ENCODE measurements at places on chromosomes 6 and 20.

DNA sequence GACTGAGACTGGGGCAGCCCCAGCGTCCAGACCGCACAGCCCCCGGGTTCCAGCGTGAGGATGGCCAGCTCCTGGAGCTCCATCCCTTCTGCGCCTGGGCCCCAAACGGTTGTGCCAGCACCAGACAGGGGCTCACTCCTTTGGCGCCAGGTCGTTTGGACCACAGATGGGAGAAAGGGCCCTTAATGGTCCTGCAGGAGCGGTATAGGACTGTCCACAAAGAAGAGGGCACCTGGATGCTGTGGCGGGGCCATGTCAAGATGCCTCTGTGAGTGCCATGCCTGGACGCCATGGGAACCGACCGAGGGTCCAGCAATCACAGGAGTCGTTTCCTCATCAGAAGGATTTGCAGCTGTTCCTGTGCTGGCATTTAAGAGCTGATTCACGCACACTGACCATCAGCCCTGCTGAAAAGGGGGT, 82.7 kb downstream of the DLL1 start:
- DNase-seq: no peak

DNA sequence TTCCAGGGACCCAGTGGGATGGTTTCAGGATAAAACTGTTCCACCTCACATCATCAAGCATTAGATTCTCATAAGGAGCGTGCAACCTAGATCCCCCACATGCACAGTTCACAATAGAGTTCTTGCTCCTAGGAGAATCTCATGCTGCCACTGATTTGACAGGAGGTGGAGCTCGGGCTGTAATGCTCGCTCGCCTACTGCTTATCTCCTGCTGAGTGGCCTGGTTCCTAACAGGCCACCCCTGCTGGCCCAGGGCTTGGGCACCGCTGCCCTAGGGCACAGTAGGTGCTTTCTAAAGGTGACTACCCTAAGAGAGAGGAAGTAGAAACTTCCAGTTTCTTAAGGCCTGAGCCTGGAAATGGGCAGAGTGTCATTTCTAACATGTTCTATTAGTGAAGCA, 656.9 kb downstream of the PRKN start:
- no peak for DNase-seq

- no peak for DNase-seq
Measured at GRCh38 chr6:117601811-117602150, 530 bp downstream of the GOPC start.

GRCh38 chr6:15017261-15017660, 228.6 kb upstream of the JARID2 start:
- no peak for DNase-seq

DNA sequence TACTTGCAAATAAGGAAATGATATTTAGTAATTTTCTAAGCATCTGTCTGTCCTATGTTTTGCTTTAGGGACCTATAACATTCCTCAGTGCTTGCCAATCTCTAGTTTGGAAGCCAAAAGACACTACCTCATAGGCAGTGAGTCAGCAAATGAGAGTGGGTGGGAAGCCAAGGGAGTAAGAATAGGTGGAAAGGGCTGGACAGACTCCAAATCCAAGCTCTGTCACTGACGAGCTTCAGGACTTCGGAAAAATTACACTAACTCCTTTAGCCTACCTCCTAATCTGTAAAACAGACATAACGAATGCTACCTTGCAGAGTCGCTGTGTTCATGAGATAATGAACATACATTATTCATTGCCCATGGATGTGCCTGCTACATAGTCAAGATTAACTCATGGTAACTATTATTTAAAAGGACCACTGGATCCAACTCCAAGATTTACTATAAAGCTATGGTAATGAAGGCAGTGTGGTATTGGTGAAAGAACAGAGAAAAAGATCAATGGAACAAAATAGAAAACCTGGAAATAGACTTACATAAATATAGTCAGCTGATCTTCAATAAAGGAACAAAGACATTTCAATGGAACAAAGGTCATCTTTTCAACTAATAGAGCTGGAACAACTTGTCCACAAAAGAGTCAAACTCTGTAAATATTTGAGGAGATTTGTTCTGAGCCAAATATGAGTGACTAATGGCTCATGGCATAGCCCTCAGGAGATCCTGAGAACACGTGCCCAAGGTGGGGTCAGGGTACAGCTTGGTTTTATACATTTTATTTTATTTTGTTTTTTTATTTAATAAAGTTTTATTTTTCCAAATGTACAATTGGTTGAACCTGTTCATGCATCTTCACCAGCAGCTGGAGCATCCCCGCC, 64.1 kb downstream of the FAM50B start:
- DNase-seq: no peak

DNA sequence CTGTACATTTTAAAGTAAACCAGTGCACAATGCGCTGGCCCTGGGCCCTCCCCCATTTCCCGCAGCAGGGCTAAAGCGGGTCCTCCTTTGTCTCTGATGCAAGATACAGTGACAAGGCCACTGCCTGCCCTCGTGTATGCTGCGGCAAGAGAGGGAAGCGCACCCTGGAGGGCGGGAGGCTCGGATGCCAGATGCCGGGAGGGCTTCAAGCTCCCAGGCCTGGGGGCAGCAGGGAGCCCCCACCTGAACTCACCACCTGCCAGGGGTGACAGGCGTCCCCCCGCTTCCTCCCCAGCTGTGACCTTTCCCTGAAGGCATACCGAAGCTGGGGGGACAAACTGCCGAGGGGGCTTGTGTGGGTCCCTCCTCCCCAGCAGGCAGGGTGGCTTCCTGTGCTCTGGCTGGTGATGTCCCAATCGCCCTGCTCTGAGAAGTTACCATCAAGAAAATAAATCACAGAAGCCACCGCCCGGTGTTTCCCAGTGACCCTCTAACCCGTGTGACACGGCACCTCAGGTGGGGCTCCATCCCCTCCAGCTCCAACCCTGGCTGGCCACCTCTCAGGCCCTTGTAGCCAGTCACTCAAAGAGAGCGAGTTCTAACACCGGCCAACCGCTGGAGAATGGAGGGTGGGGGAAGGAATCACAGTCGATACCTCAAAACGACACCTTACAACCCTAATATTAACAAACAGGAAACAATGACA, 203.3 kb downstream of the PREX1 start:
- DNase-seq: no peak

DNA sequence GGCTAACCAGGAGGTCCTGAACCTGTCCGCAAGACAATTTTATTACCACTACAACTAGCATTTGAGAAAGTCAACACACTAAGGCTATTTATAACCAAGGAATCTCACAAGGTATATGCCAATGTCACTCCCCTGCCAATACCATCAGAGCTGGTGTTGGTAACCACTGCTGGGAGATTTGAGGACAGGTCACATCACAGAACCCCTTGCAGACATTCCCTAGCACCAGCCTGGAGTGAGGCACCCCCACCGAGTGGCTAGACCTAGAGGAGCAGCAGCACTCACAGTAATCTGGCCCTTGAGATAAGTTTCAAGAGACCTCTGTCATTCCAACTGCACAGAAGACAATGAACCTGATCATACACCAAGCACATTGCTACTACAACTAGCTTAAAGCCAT, 483.2 kb downstream of the MMUT start:
- no peak for DNase-seq

- no peak for DNase-seq
Measured at GRCh38 chr6:82385102-82385501, 21.5 kb downstream of the TPBG start.

DNA sequence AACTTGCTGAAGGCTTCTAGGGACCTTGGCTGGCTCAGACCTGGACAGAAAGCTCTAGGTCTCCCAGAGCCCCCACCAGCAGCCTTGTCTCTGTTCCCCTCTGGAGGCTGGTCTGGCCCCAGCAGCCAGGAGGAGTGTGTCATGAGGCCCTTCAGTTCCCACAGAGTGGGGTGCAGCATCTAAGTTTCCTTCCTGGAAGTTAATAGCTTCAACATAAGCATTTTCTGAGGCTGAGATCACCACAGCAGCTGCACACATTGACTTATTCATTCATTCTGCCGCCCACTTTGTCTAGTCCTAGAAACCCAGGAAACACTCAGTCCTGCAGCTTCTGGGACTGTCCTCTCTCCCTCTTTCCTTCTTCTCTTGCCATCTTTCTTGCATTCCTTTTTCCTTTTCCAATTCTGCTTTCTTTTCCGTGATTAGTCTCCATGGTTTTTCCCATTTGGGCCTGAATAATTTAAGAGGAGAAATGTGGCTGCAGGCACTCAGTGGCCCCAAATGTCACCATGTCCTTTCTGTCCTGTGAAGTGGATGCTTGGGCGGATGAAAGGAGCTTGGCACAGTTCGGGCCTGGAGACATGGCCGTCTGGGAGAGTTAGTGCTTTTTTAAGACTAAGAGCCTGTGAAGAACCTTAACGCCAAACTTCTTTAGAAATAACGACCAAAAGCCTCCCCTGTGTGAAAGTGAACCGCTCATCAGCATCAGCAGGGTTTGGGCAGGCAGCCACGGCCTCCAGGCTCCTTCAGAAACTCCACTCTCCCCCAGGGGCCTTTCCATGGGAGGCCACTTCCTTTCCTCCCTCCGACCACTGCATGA, 31.0 kb upstream of the PCMTD2 start:
- no peak for DNase-seq

DNA sequence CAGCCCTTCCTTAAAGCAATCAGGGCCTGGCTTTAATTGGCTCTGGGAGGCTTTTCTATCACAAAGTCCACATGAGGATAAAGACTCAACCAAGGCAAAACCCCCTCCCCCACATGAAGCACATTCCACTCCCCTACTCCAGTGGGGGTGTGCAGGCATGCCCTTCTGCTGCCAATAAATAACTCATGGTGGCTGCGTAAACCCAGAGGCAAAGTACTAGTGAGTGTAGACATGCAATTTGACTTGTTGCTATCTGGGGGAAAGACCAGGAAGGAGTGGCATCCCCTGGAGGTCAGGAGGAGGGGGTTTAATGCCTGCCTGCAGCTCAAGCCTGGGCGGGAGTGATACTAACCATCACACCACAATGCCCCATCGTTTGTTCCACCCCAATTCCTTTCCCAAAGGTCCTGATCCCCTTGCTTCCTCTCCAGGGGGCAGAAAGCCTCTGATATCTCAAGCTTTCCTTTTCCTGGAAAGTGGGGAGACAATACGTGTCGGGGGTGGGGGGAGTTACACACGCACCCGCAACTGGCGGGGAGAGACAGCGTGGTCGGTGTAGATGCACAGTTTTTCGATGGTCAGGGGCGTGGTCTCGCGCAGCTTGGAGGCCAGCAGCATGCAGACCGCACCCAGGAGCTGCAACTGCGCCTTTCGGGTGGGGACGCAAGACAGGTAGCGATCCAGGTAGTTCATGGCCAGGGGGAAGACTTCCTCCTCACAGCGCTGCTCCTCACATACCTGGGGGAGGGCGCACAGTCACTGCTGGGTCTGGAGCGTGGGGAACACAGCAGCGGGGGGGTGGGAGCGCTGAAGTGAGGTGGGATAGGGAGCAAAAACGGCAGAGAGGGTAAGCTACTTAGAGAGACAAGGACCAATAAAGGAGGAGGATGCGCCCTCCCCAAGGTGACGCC, 1.5 kb downstream of the CCND3 start:
- no peak for DNase-seq

DNA sequence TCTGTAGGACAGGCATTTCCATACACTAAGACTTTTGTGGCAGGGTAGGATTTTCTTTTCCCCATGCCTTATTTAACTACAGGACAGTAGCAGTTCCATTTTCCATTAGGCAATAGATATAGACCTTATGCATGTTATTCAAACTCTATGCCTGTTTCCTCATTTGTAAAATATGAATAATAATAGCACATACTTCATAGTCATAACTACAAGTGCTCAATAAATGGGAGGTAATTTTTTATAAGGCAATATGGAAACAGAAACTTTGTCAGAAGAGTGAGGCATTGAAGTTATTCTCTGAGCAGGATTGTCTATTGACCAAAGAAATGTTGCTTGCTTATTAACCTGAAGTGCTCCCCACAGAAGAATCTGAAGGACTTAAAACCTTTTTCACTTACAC, 41.9 kb upstream of the TNFRSF21 start:
- no peak for DNase-seq

GRCh38 chr20:7940341-7940740, at the start of gene HAO1:
HAO1 (minus strand) TSS chr20:7940458; CDS start chr20:7940422, 36 bp downstream.
- DNase-seq: no peak

- no peak for DNase-seq
Measured at GRCh38 chr6:34035161-34035560, 110.7 kb downstream of the GRM4 start.

DNA sequence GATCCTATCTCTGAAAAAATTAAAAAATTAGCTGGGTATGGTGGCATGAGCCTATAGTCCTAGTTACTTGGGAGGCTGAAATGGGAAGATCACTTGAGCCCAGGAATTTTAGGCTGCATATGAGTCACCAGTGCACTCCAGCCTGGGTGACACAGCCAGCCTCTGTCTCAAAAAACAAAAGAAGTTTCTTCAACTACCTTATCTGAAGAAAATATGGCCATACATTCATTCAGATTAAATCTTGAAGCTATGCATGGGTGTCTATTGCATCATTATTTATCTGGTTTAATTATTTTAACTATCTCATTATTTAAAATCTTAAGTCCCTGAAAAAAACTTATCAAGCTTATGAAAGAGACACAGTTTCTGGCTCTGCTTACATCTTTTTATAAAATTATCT, 204.1 kb downstream of the SIM1 start:
- no peak for DNase-seq

- no peak for DNase-seq
Measured at GRCh38 chr6:148869585-148869984, 122.8 kb downstream of the UST start.

GRCh38 chr6:11814819-11815218, 36.2 kb upstream of the ADTRP start:
- DNase-seq: no peak

DNA sequence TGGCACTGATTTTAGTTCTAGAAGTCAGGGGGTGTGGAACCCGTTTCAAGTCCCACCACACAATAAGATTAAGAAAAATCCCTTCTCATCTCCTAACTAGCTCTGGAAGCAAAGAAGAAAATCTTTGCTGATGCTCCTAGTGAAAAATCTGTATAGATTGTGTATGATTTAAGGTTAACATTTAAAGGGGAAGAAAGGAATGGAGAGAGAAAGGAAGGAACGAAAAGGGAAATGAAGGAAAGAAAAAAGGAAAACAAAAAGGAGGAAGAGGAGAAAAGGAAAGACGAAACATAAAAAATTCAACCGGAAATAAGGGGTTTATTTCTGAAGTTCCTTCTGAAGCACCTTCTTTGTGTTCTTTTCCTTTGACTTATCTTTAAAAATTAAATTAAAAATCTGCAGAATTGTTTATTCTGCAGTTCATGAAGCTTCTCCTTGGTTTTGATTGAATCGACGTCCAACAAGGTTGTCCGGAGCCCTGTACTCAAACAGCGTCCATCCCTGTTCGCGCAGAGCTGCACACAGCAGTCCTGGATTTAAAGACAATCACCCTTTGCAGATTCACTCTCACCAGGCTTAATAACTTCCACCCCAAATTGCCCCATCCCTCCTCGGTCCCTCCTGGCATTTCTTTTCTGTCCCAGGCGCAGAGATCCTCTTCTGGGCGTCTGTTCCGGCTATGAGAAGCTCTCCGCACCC, 1.6 kb upstream of the TFAP2B start:
- no peak for DNase-seq

- DNase-seq: no peak
Measured at GRCh38 chr20:12203981-12204380, 286.3 kb downstream of the BTBD3 start.

- no peak for DNase-seq
Measured at GRCh38 chr6:27679964-27680694, 207.2 kb upstream of the ZNF184 start.

- no peak for DNase-seq
Measured at GRCh38 chr6:49327571-49327970, 135.5 kb downstream of the MMUT start.
